ENCODE measurements at places on chromosomes 5 and 9.

GRCh38 chr5:10987276-10987924, 226.4 kb upstream of the DAP start:
- peak; percentile 44 for DNase-seq

DNA sequence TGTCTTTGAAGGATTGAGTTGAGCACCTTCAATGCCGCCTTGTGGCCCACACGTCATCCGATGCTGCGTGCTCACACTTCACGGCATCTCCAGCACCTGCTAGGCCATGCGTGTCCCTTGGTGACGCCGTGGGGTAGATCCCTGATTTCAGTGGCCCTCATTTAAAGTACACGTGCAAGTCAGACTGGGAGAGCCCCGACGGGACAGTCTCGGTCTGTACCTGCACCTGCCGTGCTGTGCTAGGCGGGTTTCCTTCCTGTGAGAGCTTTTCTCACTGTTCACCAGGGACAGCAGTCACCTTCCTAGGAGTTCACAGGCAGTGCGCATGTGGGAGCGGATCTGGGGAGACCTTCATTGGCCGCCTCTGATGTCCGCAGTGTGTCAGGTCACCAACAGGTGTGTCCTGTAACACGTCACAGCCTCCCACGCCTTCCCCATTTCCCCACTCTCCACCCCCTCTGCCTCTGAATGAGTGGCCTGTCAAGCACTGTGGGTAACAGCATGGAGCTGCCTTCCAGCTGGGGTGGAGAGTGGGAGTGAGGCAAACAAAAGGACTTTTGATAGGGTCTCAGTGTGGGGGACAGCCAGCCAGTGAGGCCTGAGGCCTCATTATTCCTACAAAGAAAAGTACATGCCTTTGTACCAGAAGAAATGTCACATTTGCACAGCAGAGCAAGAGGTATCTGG, 236.4 kb downstream of the FANCC start:
- DNase-seq = no peak

DNA sequence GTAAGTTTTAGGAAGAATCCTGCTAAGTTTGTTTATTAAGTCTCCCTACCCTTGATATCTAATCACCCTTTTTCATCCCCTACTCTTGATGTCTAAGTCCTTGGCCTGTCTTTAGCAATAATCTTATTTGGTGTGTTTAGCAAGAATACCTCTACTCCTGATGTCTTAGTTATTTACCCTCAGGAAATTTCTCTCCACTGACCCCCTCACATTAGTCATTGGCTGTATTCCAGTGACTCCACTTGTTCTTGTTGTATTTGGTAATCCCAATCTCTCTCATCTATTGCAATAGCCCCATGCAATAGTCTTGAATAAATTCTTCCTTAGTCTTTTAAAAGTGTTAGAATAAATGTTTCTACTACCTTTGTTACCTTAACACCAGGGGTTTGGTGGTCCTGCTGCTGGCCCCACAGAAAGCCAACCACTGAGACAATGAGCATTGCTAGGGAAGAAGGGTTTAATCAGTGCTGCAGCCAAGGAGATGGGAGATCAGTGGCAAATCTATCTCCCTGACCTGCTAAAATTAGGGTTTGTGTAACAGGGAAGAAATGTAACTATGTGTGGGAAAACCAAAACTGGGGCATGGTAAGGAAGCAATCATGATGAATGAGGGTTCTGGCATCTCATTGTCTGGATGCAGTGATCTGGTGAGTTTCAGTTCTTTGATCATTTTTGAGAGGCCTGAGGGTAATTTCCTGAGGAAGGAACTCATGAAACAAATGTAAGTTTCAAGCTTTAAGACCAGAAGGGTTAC, 236.4 kb upstream of the DAB2 start:
- no peak for DNase-seq

- no peak for DNase-seq
Measured at GRCh38 chr5:114265432-114266060, 96.3 kb upstream of the KCNN2 start.

DNA sequence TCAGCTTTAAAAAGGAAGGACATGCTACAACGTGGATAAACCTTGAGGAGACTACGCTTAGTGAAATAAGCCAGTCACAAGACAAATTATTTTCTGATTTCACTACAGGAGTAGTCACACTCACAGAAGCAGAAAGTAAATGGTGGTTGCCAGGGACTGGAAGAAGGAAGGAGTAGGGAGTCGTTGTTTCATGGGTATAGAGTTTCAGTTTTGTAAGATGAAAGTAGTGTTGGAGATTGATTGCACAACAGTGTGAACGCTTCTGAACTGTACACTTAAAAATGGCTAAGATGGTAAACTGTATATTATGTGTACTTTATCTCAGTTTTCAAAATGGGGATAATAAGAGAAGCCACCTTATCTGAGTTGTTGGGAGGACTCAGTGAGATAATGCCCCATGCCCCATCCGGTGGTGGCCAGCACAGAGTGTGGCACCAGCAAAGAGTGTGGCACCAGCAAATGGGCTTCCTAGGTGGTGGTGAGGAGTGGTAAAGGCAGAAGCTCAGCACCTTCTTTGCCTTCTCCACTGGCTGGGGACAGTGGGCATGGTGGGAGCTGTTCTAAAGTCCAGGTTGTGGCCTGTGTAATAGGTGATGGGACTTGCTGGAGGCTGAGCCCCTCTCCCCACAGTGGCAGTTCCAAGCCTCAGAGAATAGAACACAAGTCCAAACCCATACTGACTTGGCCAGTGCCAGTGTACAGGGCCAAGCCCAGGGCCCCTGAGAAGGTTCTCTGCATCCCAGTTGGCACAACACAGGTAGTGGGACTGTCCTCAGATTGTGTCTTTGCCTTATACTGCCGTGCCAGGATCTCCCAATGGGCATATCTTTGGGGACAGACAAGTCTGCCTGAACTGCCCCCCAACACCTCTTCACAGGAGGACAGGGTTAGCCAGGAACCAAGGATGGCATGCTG, 4.4 kb downstream of the SLC22A4 start:
- no peak for DNase-seq

GRCh38 chr9:20041697-20042081, 252.9 kb upstream of the SLC24A2 start:
- peak; percentile 96 for DNase-seq

GRCh38 chr5:80978772-80979317, 18.7 kb downstream of the RASGRF2 start:
- DNase-seq = no peak

DNA sequence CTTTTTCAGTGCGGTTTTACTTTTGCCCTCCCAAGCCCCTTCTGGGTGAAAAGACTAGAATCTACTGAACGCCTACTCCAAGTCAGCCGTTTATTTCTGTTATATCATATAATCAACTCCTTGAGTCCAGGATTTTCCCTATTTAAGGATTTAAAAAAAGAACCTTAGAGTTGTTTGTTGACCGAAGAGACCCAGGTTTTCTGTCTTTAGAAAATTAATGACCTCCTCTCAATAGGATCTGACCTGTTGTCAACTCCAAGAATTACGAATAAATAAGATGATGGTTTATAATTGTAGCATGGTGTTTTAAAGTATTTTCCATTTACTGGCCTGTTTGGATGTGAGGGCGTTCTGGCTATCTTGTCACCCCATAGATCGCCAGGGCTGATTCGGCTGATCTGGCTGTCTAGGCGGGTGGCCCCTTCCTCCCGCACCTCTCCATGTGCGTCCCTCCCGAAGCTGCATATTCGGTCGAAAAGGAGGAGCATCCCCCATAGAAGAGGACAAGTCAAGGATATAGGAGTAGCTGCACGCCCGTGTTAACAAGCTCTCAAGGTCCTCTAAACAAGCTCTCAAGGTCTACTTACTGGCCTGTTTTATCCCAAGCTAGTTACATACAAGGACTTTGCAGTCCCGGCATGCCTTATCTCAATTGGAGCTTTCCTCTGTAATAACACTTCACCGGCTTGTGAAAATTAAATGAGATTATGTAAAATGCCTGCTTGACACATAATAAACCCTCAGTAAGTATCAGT, 1.1 kb upstream of the UBAP2 start:
- DNase-seq = peak; percentile 62

DNA sequence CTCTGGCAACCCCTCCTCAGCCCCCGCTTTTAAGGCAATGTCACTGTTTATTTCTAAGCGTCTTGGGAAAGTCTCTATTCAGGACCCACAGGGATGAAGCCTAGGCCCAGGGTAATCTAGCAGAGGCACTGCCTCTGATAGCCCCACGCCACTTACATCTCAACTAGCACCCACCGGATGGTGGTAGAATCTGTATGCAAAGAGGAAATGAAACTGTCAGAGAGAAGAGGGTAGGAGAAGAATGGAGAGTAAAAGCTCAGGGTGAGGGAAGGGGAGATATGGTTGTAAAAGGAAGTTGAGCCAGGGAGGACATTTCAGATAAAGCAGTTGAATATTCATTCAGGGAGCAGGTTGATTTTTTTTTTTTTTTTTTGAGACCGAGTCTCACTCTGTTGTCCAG, 3.0 kb downstream of the FRRS1L start:
- DNase-seq = no peak

- peak; percentile 63 for DNase-seq
Measured at GRCh38 chr5:112174959-112175594, 244.0 kb downstream of the EPB41L4A start.

- DNase-seq = no peak
Measured at GRCh38 chr5:50401336-50401735, 39.8 kb downstream of the EMB start.

DNA sequence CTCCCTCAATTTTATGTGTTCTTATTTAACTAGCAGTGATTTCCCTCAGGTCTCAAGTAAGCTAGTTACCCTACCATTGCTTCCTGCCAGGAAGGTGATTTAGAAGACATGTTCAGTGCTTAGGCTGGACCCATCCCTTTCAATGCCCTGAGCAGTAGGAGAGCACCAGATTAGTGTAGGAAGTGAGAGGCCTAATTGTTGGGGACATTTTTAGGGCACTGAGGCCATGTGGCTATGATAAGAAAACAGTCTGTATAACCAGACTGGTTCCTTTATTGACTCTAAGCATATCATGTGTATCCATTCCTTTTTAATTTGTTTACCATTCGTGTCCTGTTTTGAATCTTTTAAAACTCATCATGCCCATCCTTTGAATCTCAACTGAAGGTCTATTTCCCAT, 312.3 kb upstream of the PRR16 start:
- DNase-seq = no peak

DNA sequence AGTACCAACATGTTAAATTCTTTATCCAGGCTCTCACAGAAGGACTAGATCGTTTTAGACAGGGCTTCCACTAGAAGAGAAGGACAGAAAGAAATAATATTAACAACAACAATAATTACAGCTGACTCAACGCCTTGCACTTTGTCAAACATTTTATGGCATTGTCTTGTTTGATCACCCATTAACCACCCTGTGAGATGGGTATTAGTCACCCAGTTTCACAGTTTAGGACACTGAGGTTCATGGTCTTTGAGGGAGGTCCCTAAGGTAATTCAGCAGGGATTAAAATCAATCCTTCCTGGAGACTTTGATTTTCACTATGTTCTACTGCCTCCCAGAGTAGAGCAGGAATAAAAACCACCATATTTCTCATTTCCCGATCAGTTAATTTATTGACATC, 51.4 kb upstream of the BNC2 start:
- DNase-seq = no peak

GRCh38 chr5:157184117-157184670, 3.6 kb downstream of the ITK start:
- DNase-seq = no peak

DNA sequence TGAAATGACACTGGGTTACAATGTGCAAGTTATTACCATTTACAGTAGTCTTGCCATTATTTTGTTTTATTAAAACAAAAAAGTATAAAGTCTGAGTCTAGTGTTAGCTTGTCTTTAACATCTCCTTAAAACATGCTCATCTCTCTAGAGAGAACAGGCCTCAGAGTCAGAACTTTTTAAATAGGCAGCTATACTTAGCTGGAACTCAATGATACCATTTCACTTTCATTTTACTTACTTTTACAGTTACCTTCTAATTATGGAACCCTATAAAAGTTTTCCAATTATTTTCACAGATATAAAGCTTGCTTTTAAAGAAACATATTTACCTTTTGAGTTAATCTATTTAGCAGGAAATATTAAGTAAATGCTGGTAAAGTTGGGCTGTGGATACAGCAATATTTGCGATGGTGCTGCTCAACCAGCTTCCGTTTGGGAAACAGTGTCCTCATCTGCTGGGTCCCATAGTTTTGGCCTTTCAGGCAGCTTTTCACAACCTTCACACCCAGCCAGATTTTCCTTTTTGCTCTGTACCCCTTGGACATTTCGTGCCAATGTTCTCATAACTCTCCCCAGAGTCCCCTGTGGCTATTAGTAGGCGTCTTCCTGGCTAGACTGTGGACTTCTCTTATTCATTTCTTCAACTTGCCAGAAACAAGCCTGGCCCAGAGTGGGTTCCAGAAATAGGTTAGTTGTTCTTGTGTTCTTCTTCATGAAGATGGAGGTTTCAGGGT, 36.3 kb upstream of the UBTD2 start:
- DNase-seq = no peak

- no peak for DNase-seq
Measured at GRCh38 chr9:19998823-19999455, 210.1 kb upstream of the SLC24A2 start.

- DNase-seq = no peak
Measured at GRCh38 chr5:127290019-127290945, at the start of gene MEGF10. Gene MEGF10, plus strand, starts transcription at chr5:127290796. Its CDS starts 40,513 bp downstream, at chr5:127331309.

- no peak for DNase-seq
Measured at GRCh38 chr5:118557251-118557661, 431.1 kb downstream of the DTWD2 start.

- DNase-seq = no peak
Measured at GRCh38 chr5:36691696-36692371, 85.4 kb downstream of the SLC1A3 start.

- no peak for DNase-seq
Measured at GRCh38 chr9:128393145-128393775, 22.1 kb downstream of the URM1 start.

DNA sequence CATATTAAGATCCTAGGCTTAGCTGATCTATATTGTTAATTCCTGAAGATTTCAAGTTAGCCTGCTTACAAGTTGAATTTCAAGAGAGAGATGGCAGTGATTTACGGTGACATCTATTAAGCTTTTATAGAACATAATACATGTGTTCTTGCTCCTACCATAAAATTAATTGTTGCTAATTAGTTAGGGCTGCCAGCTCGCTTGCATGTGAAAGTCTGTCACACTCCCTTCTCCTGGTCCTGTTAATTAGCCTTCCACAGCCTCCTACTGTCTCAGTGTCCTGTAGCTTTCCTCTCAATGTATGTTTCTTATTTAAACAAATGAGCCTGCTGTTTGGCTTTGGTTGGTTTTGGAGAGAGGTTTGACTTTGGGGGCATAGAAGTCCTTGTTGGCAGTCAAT, 247.2 kb downstream of the NTRK2 start:
- no peak for DNase-seq

DNA sequence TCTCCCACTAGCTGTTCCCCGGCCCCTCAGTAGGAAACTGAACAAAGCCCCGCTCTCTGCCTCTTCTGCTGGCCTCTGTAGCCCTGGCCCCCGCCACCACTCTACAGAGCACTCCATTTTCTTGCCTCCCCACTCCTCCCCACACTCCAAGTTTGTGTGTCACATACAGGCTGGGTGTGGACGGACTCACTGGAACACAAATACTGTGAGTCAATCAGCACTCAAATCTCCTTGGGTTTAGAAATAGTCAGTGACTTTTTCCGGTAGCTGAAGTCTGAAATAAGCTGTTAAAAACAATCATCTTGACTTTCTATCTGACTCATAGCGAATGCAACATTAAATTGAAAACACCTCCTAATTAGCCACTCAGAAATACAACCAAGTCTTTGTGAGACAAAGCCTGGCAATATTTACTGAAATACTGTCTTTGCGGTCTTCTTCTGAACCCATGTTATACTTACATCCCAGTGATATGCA, 122.5 kb downstream of the LHFPL2 start:
- no peak for DNase-seq

- DNase-seq = no peak
Measured at GRCh38 chr9:3920604-3921582, 379.0 kb downstream of the GLIS3 start.

- DNase-seq = no peak
Measured at GRCh38 chr9:92185681-92186080, 70.5 kb upstream of the SPTLC1 start.
